ENCODE measurements at places on chromosomes 5 and 9. TPM values are rescaled to one million over a fixed set of nuclear protein-coding genes. Genes with fewer than 3 reads are reported as not detected.

DNA sequence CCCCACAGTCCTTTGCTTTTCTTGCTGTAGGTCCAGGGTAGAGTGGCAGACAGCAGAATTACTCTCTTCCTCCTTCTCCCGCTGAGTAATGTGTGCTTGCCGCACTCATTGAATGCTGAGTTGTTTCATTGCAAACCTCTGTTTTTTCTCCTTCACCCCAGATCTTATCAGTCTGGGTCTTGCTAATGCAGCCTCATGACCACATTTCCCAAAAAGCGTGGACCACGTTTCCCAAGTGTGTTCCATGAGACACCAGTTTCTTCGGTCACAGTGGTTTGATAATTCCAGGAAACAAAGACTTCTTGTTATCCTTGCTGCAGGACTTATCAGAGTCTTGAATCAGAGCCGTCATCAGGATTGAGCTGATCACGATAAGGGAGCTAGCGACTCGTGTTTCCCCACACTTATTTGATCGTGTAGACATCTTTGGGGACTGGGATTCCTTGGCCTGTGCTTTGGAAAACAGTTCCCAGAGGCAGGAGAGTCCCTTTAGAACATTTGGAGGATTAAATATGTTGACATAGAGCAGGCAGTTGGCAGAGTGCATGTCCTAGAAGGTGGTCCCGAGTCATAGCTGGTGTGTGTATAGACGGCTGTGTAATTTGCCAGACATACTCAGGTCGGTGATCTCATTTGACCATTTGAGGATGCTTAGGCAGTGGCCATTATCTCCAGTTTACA is 4.4 kb downstream of the LRRC8A start:
- no peak for DNase-seq

- DNase-seq, result no peak
Observed at GRCh38 chr5:33241802-33242201, 199.0 kb upstream of the TARS1 start.

DNA sequence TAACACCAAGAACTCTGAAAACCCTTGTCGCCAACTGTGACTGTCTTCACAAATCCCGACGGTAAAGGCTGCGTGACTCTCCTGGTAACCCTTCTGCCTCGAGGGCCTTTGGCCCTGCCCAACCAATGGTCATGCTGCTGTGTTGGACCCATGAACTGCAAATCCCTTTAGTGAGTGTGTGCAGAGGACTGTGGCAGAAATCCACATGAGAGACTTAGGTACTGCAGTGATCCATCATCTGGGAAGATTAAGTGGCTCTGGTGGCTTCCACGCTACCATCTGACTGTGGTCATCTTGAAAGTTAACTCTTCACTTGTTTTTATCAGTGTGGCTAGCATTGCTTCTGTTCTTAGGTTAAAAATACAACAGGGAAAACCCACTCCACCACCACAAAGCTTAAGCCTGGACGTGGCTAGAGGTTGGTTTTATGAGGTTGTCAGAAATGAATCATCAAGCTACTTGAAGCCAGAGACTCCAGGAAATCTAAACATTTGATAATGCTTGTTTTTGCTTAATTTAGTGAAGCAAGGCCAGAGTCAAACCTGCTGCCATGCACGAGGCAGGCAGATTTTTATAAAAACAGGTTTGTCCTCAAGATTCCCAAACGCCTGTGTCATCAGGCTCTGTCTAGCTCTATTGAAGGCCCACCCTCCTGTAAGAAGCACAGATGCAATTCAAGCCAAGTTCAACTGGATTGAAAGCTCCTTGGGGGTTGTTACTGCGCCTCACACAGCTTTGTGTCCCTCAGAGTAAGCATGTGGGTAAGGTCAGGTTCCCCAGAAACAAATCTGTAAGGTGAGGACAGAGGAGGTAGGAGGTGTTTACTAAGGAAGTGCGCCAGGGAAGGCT is 52.7 kb upstream of the ERCC6L2 start:
- peak; percentile 50 for DNase-seq

DNA sequence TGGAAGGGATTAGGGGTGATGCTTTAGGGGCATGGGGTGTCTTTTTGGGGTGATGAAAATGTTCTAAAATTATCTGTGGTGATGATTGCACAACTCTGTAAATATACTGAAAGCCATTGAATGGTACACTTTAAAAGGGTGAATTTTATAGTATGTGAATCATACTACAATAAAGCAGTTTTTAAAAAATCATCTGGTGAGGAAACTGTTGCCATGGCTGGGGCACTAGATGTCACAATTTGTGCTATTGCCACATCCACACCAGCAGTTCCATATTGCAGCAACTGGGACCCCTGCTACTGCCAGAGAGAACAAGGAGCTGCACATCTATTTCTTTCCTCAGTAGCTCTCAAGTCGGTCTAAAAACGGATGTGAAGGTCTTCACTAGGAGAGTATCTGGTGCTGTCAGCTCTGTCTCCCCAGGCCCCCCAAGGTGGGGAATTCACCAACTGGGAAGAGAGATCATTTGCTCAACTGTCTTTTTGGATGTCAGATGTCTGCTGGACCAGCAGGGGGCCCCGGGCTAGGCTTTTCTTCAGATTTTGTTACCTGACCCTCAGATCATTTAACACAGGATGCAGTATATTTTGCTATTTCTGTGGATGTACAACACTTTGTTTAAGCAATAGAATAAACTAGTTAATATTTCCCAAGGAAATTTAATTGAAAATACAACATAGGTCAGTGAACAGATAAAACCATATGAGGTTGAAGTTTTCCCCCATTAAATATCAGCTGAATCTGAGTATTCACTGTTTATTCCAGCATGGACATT is 13.2 kb downstream of the CMYA5 start:
- no peak for DNase-seq

- no peak for DNase-seq
Observed at GRCh38 chr5:95759634-95760033, 28.5 kb downstream of the RHOBTB3 start.

DNA sequence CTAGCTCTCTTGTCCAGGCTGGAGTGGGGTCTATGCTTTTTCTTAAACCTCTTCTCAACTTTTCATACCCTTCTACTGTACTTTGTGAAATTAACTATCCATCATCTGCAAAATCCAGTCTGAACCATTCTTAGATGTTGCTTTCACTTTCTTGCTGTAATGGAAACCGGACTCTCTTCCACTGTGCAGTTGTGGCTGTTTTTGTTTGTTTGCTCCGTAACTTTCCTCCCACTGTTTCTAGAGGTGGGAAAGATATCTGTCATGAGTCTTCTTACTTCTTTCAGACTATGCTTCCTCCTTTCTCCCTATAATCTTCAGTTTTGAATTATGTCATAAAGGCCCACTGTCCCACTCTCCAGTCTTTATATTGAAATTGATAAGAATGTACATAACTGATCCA is 6.5 kb downstream of the TNPO1 start:
- DNase-seq, result no peak

DNA sequence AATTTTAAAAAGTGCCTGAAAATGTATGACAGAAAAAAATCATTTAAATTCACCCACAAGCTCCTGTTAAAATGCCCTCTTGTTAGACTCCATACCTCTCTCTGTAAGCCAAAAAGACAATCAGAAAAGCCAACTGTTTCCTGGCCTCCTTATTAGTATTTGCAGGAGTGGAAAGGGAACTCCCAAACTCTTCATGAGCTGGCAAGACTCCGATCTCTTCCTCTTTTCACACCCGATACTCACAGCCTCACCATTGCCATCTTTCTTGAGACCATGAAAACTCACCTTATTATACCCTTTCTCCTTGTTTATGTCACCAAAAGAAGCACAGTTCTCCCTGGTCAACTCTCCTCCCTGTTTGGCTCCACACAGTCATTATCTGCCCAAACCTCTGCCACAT is 197.8 kb downstream of the DMAC1 start:
- no peak for DNase-seq

DNA sequence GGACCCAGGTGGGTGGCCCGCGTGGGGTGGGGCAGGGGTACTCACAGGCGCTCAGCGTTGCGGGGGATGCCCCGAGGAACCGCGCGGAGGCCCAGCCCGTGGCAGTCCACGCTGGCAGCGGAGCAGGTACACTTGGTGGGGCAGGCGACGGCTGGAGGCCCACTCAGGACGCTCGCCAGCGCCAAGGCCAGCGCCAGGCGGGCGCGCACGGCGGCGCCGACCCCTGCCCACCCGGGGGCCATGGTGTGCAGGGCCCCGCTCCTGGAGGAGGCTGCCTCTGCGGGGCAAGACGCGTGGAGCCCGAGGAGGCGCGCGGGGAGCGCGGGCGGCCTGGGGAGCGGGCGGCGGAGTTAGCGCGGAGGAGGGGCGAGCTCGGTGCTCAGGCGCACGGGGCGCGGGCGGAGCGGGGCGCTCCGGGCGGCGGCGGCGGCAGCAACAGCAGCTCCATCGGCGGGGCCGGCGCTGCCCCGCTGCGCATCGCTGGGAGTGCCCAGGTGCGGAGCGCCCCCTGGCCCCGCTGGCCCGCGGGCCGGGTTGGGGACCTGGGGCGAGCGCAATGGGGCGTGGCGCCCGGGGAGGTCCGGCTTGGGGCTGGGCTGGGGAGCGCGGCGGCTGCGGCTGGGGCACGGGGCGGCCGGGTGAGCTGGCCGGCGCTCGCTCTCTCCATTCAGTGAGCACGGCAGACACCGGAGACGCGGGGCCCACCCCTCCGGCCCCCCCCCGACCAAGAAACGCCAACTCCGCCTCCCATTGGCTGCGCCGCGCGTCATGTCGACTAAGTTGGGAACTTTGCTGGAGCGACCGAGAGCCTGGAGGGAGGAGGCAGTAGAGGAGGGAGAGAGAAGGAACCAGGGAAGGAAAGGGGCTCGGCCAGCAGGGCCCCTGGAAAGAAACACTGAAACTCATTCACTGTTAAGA is at the start of gene SLIT3:
TSS of gene SLIT3 (minus strand) at position 672 of the 918 bp plus-strand sequence. CDS start at position 242, 430 bp downstream.
- peak; percentile 46 for DNase-seq

DNA sequence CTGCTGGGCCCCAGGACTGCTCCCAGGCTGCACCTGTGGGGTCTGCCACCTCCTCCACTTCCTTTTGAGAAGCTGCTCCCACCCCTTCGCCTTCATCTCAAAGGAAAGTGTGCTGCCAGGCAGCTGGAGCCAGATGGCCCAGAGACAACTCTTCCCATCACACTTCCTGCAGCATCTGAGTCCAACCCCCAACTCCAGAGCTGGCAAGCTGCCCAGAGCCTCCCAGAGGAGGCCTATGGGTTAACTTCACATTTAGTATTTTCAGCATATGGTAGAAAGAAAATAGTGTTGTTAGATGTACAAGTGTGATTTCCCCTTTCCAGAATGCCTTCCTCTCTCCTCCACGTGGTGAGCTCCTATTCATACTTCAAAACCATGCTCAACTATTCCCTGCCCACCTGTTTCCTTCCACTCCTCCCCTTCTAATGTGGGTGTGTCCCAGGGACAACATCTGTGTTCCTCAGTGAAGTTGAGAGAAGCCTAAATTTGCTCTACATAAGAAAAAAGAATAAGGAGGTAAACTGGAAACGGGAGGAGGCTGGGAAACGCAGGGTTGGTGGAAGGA is 38.6 kb upstream of the KCNMB1 start:
- no peak for DNase-seq

GRCh38 chr5:92574023-92574422 is 1007.0 kb downstream of the NR2F1-AS1 start:
- no peak for DNase-seq

DNA sequence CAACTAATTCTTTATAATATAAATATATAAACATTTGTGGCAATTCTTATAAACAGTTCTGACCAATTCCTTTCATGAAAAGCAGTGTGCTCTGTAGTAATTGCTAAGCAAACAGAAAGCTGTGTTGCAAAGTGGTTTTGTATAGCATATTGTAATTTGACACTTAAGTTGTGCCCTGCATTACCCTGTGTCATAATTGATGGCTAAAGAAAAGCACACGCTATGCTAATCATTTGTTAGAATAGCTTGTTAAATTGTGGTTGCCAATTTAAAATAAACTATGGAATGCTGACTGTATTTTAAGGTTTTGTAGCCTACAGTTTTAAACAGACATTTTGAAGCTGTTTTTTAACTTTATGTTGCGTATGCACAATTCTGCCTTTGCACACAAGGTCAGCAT is 140.0 kb downstream of the PBX3 start:
- DNase-seq, result no peak

GRCh38 chr5:2751592-2752021 is at the start of gene IRX2:
Gene IRX2, minus strand, starts transcription at chr5:2751677. Its CDS starts 264 bp downstream, at chr5:2751413.
- peak; percentile 87 for DNase-seq

GRCh38 chr5:38757451-38758245 is 88.2 kb upstream of the OSMR start:
- no peak for DNase-seq

DNA sequence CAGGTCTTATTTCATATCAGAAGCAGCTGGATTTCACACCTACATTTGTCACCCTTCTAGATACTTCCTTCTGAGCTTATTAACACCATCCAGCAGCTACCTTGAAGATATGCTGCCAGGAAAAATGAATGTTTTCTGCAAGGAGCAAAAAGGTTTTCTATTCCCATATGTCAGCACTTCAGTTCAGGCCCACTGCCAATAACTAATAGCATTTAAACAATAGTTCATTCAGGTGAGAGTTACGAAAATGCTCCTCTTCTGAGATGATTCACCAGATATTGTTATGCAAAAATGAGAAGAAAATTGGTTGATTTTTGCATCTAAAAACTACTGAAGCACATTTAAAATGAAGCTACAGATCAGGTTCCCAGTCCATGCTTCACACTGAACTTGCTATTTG is 56.4 kb upstream of the ISL1 start:
- DNase-seq, result peak; percentile 16

GRCh38 chr5:154221371-154221896 is 30.9 kb downstream of the GALNT10 start:
- DNase-seq, result peak; percentile 70

- DNase-seq, result peak; percentile 6
Observed at GRCh38 chr9:135797507-135798262, 95.7 kb downstream of the KCNT1 start.

DNA sequence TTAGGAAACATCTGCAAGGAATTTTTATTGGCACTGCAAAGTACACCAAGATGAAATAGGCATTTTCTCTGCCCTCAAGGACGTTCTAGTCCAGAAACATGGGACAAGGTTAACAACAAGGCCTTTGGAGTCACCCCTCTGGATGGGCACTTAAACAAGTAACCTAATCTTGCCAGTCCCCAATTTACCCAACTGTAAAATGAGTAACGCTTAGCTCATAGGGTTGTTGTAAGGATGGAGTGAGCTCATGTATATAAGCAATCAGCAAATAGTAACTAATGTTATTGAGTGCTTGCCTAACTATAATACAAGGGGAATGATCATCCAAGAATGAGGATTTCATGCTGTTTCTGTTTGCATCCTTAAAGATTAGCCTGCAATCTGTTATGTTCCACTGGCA is 189.3 kb downstream of the PAPPA start:
- no peak for DNase-seq

DNA sequence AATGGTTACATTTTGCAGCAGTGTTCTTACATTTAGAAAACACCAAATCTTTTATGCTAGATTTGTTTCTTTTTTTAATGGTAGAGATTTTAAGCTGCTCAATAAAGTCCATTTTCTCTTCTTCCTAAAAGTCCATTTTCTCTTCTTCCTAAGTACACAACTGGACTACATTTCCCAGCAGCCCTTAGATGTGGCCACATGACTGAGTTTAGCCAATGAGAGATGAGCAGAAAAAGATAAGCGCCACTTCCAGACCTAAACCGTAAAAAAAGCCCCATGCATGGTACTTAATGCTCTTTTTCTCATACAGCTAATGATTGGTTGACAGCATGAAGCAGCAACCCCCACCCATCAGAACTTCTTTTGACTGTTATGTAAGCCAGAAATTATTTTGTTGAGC is 206.7 kb downstream of the FAM114A2 start:
- DNase-seq, result no peak

NEURL1B gene
- polyA plus RNA-seq, result 2.0 TPM

PCDHB5 gene
- 0.03 TPM for polyA plus RNA-seq

HAVCR2 gene
- not detected for polyA plus RNA-seq

SCGB3A2 gene
- not detected for polyA plus RNA-seq

PGM5 gene
- not detected for polyA plus RNA-seq

MCIDAS gene
- 0.02 TPM for polyA plus RNA-seq

CCL21 gene
- polyA plus RNA-seq, result not detected

Data from foreskin keratinocyte (primary cell).